ENCODE measurements at places on chromosomes 4 and X.

- no peak for DNase-seq
Observed at GRCh38 chrX:13360146-13360545, 40.3 kb upstream of the ATXN3L start.

- no peak for DNase-seq
Observed at GRCh38 chr4:81627590-81627989, 155.9 kb upstream of the RASGEF1B start.

- DNase-seq: no peak
Observed at GRCh38 chr4:140607852-140608251, 39.1 kb upstream of the UCP1 start.

- DNase-seq: no peak
Observed at GRCh38 chr4:28238876-28239275, 1378.2 kb downstream of the STIM2 start.

- no peak for DNase-seq
Observed at GRCh38 chrX:46255046-46255445, 290.2 kb downstream of the ZNF674 start.

GRCh38 chr4:124573056-124573455 lies 139.5 kb downstream of the ANKRD50 start:
- no peak for DNase-seq

- DNase-seq: no peak
Observed at GRCh38 chr4:68176500-68176899, 46.8 kb upstream of the TMPRSS11F start.

DNA sequence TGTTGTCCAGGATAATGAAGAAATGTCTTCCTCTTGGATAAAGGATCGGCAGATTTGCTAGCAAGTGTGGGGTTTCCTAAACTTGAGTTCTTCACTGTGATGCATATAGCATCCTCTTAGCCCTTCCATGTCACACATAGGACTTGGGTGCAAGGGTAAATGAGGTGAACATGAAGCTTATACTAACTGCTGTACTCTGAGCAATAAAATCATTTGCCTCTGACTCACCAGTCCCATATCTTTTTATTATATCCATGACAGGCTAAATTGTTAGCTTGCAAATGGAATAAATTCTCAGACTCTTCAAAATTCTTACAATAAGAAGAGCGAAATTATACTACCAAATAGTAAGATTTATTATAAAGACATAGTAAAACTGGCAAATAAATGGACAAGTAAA lies 14.7 kb upstream of the TBC1D1 start:
- DNase-seq: no peak

DNA sequence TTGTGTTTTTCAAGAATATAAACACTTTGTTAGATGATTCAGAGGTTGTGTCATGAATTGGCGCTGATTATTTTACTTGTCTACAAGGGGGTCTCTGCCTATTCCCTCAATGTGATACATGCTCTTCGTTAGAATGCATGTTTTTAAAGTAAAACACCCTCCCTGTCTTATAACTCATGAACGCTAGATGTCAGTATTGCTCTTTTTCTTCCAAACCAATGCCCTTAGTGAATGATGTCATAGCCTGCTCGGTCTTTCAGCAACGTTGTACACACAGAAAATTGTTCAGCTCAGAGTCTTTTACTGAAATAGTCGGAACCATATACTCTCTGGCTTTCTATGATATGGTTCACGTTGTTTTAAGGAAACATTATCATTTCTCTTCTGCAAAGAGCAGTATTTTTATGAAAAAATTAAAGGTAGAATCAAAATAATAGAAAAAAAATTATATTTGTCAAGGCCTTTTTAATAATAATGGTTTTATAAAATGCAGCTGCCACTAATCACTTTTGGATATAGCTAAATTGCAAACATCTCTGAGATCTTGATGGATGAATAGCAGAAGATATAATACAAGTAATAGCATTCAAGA lies 292.9 kb downstream of the TLL1 start:
- no peak for DNase-seq

All from activated gamma-delta T cell (primary cell).